Stimulated activated CD8-positive, alpha-beta memory T cell treated with anti-CD3 and anti-CD28 coated beads, Interleukin-7, amount 100 ng/mL, for 24 hours (primary cell): ENCODE measurements at places on chromosomes 7 and 10.

GRCh38 chr7:98213888-98214810, 2.9 kb downstream of the BHLHA15 start:
- no peak for DNase-seq

- no peak for DNase-seq
These were observed 61.5 kb downstream of the HELLS start for GRCh38 chr10:94607111-94607510.

DNA sequence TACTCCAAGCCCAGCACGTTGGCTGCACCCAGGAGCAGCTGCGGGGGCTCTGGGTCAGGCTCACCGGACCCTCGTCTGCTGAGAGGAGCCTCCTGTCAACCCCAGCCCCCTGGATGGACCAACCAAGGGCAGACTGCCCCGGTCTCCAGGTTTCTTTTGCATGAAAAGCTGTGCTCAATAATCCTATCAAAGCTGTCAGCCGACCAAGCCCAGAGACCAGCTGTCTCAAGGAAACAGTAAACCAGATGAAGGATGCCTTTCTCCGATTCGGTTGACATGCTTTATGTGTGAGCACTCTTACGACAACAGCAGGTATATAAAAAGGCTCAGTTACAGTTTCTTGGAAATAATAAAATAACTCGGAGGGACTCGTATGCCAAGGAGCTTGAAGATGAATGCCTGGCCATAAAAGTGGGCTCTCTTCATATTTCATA, 71.6 kb upstream of the BAIAP2L1 start:
- DNase-seq: no peak

- DNase-seq: no peak
These were observed 103.2 kb downstream of the ADCY1 start for GRCh38 chr7:45677311-45677900.

DNA sequence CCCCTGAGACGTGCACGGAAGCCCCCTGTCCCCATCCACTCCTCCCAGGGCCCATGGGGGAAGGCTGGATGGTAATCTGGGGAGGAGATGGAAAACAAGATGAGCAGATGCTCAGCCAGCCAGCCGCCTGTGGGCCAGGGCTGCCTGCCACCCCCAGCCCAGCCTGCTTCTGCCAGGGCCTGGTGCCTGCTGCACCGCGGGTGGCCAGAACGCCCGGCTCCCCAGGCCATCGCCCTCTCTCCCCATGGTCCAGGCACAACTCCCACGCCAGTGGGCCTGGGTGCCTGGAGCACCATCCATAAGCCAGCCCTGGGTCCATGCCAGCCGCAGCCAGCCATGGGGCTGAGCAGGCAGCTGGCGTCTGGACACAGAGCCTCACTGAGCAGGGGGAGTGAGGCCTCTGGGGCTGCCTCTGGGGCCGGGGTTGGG, 57.2 kb upstream of the ELN start:
- DNase-seq: no peak

DNA sequence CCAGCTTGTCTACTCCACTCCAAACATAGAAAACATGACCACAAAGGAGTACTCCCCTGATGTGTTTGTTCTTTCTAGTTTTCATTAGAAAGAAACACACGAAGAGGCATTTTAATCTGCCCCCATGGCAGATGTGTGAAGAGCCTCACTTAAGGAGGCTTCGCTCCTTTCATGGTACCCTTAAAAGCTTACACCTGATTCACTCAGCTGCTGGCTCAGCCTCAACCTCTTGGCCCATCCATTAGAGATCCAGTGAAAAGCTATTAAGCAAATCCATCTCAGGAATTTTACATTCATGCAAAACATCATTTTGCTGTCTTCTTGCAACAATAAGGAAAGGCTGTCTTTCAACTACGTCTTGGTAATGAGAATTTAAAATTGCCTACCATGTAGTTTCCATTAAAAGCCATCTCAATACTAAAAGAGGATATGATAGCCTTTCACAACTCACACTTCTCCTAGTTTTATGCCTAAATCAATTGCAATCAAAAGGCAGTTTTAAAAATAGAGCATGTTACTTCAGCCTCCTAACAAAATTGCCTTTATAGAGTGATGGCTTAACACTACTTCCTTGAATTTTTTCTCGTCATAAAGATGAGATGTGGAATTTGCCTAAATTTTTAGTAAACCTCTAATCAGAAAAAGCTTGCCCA, 22.7 kb downstream of the MACC1 start:
- no peak for DNase-seq

GRCh38 chr7:25842201-25842733, 309.7 kb upstream of the NFE2L3 start:
- DNase-seq: no peak

DNA sequence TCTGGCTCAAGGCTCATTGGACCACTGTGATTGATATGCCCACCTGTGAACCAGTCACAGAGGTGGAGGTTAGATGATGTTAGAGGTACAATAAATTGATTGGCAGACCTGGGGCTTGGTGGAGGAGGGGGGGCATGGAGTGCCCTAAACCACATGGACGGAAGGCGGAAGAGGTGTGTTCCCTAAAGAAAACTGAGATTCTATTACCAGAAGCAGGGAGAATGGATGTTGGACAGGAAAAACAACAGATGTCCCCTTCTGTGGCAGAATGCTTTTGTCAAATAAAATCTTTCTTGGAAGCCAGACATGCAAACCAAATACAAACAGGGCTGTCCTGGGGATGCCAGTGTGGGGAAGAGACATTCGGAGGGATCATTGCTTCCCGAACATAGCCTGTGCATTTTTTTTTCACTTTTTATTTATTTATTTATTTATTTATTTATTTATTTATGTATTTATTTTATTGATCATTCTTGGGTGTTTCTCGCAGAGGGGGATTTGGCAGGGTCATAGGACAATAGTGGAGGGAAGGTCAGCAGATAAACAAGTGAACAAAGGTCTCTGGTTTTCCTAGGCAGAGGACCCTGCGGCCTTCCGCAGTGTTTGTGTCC, 433.9 kb downstream of the RPS24 start:
- no peak for DNase-seq

GRCh38 chr10:14753441-14753840, 21.3 kb downstream of the FAM107B start:
- DNase-seq: no peak

GRCh38 chr10:81546243-81546642, 328.8 kb upstream of the NRG3 start:
- no peak for DNase-seq

DNA sequence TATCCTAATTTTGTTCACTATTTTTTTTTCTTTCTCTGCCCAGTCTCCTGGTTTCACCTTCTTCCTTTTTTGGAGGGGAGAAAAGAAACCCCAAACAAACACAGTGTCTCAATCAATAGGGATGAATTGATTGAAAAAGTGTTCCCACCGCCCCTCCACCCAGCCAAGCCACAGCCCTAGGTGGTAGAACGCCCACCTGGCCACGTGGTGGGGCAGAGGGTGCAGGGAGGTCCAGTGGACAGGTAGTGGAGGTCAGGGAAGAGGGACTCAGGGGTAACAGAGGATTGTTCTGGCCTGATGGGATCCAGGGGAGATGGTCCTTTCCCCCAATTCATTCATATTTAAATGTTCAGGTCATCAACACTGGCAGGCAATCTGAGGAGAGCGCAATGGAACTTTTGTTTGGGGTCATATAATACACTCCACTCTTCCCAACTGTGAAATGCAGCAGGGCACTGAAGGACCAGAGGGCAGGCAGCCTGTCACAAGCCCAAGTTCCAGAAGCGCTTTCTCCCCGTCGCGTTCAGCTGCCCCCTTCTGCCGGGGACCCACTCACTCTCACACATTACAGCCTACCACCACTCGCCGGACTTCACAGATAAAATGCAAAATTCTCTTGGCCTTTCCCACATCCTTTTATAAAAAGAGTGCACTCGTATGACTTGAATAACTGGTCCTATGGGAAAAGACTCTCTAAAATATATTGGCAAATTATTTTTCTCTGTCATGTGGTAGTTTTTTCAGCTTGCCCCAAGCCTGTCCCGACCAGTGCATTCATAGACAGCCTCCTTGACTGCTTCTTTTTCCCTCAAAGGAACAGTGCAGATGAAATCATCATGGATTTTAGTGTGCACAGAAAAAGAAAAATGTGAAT, 1.6 kb downstream of the INHBA start:
- DNase-seq: no peak

DNA sequence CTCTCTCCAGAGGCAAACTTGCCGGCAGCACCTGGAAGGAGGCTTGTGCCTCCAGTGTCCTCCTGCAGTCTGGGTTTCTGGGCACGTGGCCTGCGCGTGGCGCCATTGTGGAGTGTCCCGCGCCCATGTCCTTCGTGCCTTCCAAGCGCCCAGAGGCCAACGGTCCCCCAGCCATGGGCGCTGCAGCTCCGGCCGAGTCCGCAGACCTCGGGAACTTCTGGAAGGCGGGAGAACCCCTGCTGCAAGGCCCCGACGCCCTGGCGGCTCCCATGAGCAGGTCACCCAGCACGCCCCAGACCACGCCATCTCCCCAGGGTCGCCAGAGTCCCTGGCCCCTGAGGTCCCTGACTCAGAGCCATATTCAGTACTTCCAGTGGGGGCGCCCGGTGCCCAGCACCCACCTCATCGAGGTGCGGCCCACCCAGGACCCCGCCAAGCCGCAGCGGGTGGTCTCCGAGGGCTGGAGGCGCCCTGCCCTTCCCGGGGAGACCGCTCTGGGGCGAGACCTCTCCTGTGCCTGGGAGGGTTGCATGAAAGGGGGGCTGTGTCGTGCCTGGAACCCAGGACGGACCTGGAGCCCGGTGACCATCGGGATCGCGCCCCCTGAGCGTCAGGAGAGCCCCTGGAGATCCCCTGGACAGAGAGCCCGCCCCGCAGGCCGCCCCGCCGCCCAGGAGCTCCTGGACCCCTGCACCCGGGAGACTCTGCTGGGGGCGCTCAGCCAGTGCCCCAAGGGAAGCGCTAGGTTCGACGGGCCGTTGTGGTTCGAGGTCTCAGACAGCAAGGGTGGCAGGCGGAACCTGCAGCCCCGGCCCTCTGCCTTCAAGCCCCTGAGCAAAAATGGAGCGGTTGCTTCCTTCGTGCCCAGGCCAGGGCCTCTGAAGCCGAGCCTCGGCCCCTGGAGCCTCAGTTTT, at the start of gene POM121L12:
Gene POM121L12 (plus strand): TSS at position 135 of the 914 bp plus-strand sequence. CDS start 39 bp downstream, at position 174.
- no peak for DNase-seq

DNA sequence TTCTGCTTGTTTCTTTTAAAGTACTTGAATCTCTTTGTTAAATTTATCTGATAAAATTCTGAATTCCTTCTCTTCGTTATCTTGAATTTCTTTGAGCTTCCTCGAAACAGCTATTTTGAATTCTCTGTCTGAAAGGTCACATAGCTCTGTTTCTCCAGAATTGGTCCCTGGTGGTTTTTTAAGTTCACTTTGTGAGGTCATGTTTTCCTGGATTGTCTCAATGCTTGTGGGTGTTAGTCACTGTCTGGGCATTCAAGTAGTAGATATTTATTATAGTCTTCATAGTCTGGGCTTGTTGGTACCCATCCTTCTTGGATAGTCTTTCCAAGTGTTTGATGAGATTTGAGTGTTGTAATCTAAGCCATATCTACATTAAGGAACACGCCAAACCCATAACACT, 1060.6 kb downstream of the LRMDA start:
- DNase-seq: no peak

DNA sequence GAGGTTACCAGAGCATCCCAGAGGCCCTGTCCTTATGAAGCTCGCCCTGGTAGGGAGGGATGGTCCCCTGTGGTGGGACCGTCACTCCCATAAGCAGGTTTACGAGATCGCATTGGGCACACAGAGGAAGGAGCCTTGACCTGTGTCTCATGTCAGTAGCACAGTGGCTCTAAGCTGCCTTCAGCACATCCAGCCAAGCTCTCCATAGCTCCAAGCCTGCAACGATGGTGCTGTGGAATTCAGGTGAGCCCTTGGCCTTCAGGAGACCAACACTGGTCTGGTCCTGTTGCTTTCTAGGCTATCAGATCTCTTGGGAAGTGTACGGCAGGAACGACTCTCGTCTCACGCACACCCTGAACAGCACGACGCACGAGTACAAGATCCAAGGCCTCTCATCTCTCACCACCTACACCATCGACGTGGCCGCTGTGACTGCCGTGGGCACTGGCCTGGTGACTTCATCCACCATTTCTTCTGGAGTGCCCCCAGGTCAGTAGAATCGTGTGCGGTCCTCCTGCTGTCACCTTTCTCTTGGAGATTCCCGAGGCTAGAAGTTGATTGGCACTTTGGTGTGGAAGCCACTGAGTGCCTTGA, 605.3 kb upstream of the FOXK1 start:
- DNase-seq: no peak

GRCh38 chr7:79782256-79782655, 328.8 kb upstream of the MAGI2 start:
- no peak for DNase-seq

DNA sequence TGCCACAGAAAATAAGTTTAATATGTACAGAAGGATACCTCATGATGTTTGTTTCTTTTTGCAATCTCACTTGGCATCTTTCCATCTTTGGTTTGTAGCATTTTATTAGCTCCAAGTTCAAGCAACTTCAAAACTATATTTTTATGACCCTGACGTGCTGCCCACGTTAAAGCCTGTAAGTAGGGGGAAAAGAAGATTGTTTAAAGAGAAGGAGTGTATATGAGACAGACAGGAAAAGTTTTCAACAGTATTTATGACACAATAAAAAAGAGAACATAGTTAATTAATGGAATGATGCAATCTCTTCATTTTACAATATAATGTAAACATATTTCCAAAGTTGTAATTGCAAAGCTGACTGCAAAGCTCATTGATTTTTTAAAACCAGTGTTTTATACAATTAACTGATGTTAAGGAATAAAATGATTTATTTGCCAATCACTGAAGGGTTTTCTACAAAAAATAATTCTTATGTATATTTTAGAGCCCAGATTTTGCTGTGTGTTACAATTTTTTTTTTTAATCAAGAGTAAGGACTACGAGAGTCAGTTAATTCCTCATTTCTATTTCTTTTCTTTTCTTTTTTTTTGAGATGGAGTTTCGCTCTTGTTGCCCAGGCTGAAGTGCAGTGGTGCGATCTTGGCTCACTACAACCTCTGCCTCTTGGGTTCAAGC, 42.5 kb downstream of the ASZ1 start:
- DNase-seq: no peak

DNA sequence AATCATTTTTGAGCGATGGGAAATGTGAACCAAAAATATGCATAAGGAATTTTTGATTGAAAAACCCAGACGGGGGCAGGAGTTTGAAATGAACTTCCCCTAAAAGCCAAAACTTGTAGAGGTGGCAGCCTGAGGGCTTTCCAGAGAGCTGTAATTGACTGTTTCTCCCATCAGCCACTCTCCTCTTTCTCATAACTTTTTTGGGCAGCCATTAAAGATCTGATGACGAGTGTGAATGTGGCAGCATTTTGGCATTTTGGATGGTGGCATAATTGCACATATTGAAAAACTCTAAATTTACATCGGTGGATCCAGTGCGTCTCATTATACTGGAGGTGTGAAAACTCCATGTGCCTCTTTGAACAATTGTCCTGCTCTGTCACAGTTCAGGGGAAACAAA, 159.0 kb downstream of the CUX1 start:
- no peak for DNase-seq

- no peak for DNase-seq
These were observed 96.3 kb downstream of the ELMO1 start for GRCh38 chr7:37352251-37352880.
